ENCODE measurements at places on chromosomes 11 and 22.

DNA sequence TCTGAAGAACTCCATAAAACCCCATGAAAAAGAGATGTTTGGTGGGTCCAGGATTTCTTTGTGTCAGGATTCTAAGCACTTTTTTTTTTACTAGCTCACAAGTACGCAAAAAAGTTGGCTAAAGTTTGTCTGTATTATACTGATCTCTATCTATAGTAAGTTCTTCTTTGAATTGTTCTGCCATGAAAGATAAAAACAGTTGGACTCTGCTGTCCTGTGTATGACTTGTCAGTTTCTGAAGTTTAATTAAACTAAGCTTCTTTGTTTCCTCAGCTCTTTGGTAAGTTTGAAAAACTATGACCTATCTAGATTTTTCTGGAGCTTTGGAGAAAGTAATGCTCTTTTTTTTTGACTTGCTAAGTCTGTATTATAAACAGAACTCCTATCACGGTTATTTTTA is 812.2 kb upstream of the LUZP2 start:
- DNase-seq = no peak

- no peak for DNase-seq
Measured at GRCh38 chr11:126173257-126173656, 38.2 kb downstream of the RPUSD4 start.

GRCh38 chr11:66123902-66124301 is 53.8 kb downstream of the PACS1 start:
- no peak for DNase-seq

- no peak for DNase-seq
Measured at GRCh38 chr22:25510876-25511275, 53.6 kb upstream of the GRK3 start.

DNA sequence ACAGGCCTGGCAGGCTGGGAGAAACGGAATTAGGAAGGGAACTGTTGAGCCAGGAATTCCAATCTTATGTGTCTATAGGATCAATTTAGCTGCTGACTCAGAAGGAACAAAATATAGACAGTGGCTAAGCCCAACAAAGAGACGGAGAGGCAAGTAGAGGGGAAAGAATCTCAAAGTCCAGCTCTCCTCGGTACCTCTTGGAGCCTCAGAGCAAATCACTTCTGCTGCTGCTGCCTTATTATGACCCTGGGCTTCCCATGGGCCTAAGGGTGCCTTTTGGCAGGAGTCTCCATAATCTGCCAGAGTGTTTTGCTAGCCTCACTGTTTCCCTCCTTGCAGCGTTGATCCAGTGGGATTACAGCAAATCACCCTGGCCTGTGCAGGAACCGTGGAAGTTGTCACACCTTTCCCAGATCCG is 31.7 kb downstream of the PAX6 start:
- no peak for DNase-seq

DNA sequence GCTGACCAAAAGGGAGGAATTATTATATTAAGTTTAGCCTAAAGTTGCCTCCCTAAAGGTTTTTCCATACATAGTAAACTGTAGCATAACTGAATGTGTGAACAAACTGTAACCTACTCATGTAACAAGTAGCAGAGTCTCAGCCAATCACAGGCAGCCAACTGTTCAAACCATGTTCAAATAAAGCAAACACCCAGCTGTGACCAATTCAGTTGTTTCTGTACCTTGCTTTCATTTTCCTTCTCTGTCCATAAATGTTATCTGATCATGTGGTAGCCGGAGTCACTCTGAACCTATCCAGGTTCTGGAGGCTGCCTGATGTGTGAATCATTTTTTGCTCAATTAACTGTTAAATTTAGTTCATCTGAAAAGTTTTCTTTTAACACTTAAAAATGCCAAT is 373.5 kb downstream of the GUCY1A2 start:
- DNase-seq = no peak

DNA sequence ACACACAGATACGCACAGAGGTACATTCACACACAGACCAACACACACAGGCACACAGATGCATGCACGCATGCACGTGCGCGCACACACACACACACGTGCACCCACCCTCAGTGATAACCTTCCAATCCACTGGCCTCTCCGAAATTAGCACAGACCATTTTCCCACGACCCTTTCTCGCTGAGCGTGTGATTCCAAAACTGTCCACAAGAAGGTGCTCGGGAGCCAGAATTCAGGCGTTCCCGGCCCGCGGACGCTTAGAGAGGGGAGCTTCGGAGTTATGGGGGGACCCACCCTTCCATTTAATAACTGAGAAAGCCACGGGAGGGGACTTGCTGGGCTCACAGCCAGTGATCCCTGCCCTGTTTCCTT is 33.8 kb upstream of the SLC35C1 start:
- DNase-seq = peak; percentile 56

- no peak for DNase-seq
Measured at GRCh38 chr22:49216579-49216978, 611.1 kb downstream of the BRD1 start.

DNA sequence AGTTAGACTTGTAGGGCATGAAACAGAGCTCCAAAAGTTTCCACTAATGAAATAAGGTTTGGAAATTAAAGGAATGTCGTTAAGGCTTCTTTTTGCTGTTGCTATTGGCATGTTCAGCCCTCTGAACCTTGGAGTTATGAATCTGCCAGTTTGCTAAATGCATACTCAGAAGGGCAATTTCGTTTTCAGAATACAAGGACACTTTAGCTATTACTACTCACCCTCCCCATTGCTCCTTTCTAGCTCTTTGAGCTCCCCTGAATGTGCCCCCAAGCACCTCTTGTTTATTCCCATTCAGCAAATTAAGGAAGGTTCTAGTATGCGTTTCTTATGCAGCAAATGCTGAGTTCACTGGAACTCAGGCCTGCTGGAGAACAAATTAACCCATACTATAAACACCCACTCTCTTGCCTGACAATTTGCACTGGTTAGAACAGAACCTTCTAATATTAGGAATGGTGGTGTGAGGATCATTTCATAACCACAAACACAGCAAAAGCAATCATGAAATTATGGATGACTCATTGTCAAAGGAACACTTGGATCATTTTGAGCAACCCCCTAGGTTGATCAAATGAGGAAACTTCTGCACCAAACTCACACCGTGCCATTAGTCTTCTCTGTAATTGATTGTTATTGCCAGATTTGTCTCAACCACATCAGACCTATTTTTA is 26.2 kb upstream of the LIN7C start:
- DNase-seq = no peak

DNA sequence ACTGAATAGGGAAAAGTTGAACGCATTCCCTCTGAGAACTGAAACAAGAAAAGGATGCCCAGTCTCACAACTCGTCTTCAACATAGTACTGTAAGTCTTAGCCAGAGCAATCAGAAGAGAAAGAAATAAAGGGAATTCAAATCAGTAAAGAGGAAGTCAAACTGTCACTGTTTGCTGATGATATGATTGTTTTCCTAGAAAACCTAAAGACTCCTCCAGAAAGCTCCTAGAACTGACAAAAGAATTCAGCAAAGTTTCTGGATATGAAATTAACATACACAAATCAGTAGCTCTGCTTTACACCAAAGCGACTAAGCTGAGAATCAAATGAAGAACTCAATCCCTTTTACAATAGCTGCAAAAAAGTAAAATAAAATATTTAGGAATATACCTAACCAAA is 471.2 kb upstream of the CNTN5 start:
- no peak for DNase-seq

GRCh38 chr11:41955066-41955465 is 495.6 kb upstream of the LRRC4C start:
- DNase-seq = no peak

DNA sequence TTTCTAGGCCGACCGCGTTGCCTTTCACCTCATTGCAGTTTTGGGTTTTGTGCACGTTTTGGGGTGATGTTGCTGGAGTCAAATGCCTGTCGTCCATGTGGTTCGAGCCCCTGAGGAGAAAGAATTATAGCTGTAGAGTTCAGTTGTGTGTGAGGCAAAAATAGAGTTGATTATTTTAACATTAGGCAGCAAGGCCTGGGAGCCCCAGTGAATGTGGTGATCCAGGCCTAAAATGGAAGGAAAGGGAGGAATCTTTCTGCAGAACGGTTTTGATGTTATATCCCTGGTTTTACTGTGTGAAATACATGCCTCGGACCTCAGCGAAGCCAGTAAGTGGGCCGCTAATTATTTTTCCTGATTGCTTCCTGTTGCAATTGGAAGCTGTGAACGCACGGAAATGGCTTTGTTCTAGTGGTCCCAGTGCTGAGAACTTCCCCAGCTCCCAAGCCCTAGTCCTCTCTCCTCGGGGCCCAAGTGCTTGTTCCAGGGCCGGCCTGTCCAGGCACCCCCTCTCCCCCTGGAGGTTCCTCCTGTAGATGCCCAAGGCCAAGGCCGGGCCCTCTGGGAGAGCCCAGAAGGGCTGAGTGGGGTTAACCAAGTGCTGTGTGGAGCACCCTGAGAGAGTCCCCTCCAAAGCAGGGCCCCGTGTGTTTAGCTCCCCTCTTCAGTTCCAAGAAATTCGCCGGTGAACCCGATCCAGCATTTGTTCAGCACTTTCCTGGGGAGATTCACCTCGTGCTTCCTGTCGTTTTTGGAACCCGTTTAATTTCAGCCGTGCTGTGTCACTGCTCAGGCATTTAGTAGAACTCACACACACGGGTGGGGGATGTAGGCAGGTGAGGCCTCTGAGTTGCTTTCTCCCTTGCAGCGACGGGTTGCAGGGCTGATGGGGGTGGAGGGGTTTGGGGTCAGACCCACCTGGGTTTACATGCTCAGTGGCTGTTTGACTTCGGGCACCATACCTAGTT is 2.1 kb downstream of the LRP5 start:
- no peak for DNase-seq
